Endothelial cell (in vitro differentiated cells): ENCODE measurements at places on chromosomes 12 and 14. TPM values are rescaled to one million over a fixed set of nuclear protein-coding genes. Genes with fewer than 3 reads are reported as not detected.
A peak's percentile ranks its signal among the peaks of the same experiment; 100 is the strongest.

DNA sequence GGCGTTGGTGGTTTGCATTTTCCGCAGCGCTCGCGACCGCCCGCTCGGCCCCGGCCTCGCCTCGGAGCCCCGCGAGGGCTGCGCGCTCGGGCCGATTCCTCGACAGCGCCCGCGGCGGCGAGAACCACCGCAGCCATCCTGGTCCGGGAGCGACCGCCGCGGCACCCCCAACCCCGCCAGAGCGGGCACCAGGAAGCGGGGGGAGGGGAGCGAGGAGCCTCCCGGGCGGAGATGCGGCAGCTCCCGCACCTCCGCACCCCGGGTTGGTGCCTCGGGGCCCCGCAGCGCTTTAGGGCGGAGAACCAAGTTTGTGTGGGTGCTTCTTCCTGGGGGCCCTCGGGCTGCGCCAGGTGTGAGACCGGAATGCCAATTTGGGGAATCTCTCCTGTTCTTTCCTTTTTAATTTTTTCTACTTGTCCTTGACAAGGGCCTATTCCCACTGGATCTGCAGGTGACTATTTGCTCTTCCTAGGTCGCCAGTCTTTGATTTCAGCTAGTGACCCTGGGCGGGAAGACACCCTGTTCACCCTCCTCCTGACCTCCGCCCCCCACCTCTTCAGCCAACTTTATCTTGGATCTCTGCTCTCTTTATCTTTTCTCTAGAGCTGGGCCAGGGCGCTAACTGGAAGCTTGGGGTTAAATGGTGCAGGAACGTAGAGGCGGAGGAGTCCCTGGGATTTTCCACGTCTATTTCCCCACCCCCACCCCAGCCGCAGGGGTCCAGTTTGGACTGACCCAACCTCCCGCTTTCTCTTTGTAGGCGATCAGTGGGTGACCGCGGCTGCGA lies at the start of gene SOCS2:
SOCS2 (plus strand) TSS at position 751 of the 787 bp plus-strand sequence. CDS start 223 bp downstream, outside the sequence.
- peak; percentile 68 for DNase-seq

- no peak for DNase-seq
Measured at GRCh38 chr12:85275374-85275773, 4.6 kb upstream of the ALX1 start.

- no peak for DNase-seq
Measured at GRCh38 chr14:101813171-101813759, 51.8 kb downstream of the PPP2R5C start.

DNA sequence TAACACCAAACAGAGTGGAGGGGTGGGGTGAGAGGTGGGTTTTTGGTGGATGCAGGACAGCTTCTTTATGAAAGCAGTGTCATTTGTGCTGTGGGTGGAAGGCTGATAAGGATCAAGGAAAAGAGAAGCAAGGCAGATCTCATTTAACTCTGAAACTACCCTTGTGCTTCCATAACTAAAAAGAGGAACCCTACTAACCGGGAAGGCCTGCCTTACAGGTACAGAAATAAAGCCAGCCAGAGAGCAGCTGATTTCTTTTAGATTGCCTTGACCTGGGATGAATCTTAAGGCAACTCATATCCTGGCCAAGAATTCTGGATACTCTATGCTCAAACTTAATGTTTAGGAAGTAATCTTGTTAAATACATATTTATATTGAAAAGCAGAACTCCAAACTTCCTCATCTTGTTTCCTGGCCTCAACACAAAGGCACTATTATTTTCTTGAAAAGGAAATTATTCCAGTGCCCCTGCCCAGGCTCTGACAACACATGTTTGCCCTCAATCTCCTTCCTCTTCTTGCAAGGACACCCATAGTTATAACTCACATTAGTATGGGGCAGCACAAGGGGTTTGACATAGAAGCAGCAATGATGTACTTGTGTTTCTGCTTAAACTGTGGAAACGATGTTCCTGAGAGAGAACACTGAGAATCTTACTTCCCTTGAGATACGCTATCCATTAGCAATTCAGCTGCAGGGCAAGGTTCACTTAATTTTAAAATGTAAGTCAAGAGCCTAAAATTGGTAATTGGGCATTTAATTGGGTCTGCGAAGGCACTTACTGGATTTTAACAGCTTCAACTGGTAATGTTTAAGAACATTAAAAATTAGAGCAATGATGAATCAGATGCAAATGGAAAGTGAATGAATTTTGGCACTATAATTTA lies 173.7 kb downstream of the STXBP6 start:
- DNase-seq, result no peak

DNA sequence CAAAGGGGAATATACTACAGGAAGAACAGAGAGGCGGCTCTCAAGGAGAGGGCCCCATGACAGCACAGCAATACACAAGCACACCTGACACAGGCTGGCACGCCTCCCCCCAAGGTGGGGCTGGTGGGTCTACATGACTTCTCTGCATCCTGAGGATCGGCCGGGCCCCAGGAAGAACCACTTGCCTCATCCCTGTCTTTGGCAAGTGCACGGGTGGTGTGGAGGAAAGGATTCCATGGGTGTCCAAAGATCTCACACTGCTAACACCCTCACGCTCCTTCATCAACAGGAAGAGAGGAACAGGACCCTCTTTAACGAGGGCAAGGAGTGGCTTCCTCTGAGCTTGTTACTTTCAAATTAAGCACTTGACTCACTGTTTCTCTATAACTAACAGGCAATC lies 7.3 kb downstream of the VAMP1 start:
- DNase-seq, result no peak

DNA sequence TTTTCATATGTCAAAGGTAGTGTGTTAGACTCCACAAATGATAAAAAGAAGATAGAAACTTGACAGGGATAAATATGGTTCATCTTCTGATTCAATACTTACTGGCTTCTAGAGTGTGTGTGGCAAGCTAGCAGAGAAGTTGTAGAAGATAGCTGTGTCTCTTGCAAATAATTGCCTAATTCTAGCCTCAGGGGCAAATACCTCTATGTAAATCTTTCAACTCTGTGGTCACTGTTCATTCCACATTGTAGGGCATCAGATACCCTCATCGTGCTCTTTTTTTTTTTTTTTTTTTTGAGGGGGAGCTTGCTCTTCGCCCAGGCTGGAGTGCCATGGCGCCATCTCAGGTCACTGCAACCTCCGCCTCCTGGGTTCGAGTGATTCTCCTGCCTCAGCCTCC lies 1.7 kb downstream of the OLR1 start:
- no peak for DNase-seq

GRCh38 chr12:43444940-43445564 lies 107.0 kb downstream of the ADAMTS20 start:
- peak; percentile 73 for DNase-seq

DNA sequence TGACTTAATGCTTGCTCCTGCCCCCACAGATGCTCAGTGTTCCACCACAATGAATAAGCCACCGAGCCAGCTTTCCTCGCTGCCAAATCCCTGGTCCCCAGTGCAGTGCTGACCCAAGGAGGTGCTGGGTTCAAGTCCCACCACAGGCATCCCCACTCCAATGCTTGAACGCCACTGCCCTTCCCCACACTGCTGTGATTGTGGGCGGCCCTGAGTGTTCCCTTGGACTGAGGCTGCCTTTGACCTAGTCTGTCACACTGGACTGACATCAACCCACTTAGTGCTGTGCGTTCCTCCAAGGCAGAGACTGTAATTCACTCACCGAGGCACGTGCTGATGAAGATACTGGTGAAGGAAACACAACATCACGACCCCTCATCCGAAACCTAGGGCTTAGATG lies 83.4 kb upstream of the TMCC3 start:
- no peak for DNase-seq

GRCh38 chr12:104863296-104863948 lies 94.7 kb downstream of the SLC41A2 start:
- DNase-seq, result no peak

- DNase-seq, result no peak
Measured at GRCh38 chr12:25365340-25365730, 114.6 kb upstream of the KRAS start.

DNA sequence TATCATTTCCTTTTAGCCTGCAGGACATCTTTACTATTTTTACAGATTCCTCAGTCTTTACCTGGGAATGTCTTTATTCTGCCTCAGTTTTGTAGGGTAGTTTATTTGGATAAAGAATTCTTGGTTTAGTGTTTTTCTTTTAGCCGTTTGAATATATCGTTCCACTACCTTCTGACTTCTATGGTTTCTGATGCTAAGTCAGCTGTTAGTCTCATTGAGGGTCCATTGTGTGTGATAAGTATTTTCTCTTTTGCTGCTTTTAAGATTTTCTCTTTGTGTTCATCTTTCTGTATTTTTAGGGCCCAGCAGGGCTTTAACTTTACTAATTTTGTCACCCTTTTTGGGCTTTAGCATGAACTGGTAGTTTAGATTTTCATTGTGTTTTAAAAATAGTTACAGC lies 113.5 kb downstream of the MNAT1 start:
- no peak for DNase-seq

DNA sequence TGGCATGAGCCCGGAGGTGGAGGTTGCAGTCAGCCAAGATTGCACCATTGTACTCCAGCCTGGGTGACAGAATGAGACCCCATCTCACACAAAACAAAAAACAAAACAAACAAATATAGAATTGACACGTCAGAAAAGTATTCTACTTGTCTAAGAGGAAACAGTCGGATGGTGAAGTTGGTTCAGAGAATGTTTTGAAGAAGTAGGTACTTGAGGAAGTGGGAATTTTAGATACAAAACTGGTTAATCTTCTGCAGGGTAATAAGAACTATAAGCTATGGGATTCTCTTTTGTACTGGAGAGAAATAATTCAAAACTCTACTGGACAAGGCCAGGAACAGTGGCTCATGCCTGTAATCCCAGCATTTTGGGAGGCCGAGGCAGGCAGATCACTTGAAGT lies 14.6 kb upstream of the TCTN1 start:
- DNase-seq, result no peak

DNA sequence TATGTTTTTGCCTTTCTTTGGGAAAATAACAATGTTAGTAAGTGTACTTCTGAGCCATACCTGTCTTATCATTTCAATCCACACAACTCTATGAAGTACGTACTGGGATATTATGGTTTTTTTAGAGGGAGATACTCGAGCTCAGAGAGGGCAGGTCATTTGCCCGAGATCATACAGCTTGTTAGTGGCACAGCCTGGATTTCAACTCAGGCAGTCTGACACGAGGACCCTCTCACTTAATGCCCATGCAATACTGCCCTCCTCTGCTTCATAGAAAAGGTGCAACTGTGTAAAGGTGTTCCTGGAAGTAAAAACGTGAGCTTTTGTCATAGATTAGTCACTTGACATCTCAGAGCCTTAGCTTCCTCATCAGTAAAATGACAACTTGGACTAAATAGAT lies 128.0 kb downstream of the NDUFA12 start:
- DNase-seq, result peak; percentile 29

DNA sequence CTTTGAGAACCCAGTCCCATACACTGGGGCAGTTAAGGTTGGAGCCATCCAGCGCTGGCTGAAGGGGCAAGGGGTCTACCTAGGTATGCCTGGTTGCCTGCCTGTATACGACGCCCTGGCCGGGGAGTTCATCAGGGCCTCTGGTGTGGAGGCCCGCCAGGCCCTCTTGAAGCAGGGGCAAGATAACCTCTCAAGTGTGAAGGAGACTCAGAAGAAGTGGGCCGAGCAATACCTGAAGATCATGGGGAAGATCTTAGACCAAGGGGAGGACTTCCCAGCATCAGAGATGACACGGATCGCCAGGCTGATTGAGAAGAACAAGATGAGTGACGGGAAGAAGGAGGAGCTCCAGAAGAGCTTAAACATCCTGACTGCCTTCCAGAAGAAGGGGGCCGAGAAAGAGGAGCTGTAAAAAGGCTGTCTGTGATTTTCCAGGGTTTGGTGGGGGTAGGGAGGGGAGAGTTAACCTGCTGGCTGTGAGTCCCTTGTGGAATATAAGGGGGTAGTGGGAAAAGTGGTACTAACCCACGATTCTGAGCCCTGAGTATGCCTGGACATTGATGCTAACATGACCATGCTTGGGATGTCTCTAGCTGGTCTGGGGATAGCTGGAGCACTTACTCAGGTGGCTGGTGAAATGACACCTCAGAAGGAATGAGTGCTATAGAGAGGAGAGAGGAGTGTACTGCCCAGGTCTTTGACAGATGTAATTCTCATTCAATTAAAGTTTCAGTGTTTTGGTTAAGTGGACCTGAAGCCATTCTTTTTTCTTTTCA lies 9.2 kb downstream of the ERP29 start:
- DNase-seq, result no peak

DNA sequence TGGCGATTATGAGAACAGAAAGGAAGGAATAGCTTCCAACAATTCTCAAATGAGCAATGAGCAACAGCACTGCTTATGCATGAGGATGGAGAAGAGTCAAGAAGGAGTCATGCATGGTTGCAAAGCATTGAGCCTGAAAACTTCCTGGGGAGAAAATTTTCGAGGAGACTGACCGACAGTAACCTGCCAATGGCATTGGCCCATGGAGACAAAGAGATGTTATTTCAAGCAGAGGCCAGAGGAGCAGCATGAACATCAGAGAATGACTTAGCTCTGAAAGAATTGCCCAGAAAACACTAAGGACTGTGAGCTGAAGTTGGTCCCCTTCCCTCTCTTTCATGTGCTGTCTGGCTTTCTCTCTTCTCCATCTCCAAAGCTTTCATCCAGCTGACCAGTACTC lies 343.4 kb downstream of the ADAMTS20 start:
- DNase-seq, result no peak

GRCh38 chr12:132326646-132327045 lies 2.7 kb downstream of the GALNT9 start:
- no peak for DNase-seq

GRCh38 chr12:10235761-10236631 lies 23.3 kb downstream of the GABARAPL1 start:
- DNase-seq, result no peak

- DNase-seq, result no peak
Measured at GRCh38 chr12:95870897-95871296, 12.1 kb downstream of the SNRPF start.

DNA sequence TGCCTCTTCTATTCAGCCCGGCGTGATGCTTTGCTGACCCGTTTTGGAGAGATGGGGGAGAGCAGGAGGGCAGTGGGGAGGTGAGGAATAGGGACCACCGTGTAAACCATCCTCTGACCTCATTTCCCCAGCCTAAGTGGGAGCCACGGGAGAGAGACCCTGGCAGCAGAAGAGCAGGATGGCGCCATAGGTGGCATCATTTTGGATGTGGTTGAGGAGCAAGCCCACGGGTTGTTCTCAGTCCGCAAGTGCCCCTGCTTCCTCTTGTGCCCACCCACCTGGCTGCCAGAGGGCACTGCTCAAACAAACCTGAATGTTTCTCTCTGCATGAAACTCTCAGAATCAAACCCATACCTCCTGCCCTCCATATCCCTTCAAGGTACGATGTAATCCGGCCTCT lies 10.7 kb upstream of the UBC start:
- DNase-seq, result no peak

GRCh38 chr12:1217191-1217949 lies 226.3 kb downstream of the ERC1 start:
- no peak for DNase-seq

CLEC1B gene
- not detected for total RNA-seq

CLEC4A gene
- total RNA-seq, result 0.82 TPM

CCDC196 gene
- not detected for total RNA-seq

VDR gene
- total RNA-seq, result 2.3 TPM

AKAP6 gene
- 4.4 TPM for total RNA-seq

WASHC4 gene
- total RNA-seq, result 90.8 TPM

TBC1D30 gene
- total RNA-seq, result 3.6 TPM

C14orf180 gene
- not detected for total RNA-seq

GARIN6 gene
- total RNA-seq, result not detected

CLEC1A gene
- total RNA-seq, result 29.3 TPM

CPM gene
- 3.6 TPM for total RNA-seq

CHPT1 gene
- 6.2 TPM for total RNA-seq

CLEC7A gene
- total RNA-seq, result not detected

GUCY2C gene
- total RNA-seq, result 0.36 TPM
